ENCODE measurements at places on chromosomes 13 and 19.

DNA sequence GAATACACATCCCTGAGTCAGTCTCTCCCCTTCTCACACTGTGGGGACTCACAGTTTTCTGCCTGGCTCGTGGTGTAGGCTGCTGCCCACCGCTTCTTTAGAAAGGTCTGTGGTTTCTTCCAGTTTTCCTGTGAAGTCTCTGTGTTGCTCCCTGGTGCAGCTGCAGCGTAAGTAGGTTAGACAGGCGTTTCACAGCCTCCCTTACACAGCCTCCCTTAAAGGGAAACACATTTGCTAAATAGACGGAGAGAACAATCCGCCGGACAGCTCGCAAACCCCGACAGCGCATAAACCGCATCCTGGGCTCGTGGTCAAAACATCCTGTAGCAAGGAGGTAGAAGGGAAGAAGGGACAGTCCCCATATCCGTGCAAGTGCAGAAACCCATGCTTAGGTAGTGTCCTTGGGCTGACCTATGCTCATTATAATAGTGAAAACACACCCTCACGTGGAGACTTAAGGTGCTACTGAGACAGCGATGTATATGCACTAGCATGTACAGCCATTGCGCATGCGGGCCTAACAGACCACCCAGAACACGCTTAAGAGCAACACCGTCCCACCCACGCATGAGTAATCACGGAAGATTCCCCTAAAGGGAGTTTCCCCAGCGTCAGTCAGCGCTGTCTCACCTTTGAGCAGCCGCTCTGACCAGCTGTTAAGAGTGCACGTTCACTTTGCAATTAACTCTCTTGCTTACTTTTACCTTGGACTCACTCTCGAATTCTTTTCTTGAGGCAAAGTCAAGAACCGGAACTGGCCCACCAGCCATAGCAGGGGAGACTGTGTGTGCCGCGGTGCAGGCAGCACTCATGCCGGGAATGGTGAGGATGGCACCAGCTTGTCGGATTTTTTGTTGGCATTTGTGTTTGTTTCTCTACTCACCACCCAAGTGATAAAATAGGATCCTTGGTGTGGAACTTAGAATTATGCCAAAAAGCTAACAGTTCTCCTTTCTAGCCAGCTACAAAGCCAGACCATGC lies 16.6 kb downstream of the SIGLEC8 start:
- H3K27ac ChIP-seq, result no peak overlapping the region
- no peak for DNase-seq
- no peaks in the 10 kb centered on the region for H3K27me3 ChIP-seq
- H3K4me3 ChIP-seq, result no peak overlapping the region

DNA sequence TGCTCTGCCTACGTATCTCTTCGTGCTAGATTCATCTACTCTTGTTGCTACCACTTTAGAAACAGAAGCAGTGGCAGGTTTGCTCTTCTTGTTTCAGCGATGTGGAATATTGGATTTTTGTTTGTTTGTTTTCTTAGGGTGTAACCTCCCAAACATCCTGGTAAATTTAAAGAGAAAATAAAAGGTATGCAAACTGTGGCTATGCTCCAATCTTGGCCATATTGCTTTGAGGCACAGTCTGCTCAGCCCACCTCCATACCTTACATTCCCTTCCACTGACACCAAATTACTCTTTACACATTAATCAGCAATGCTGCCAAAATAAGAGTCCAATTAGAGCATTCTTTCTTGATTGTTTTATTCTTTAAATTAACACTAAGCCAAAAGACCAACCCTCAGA lies 25.2 kb upstream of the UBL3 start:
- no peak overlapping the region for H3K27ac ChIP-seq
- no peaks in the 10 kb centered on the region for H3K27me3 ChIP-seq
- H3K4me1 ChIP-seq, result no peaks in the 10 kb centered on the region

DNA sequence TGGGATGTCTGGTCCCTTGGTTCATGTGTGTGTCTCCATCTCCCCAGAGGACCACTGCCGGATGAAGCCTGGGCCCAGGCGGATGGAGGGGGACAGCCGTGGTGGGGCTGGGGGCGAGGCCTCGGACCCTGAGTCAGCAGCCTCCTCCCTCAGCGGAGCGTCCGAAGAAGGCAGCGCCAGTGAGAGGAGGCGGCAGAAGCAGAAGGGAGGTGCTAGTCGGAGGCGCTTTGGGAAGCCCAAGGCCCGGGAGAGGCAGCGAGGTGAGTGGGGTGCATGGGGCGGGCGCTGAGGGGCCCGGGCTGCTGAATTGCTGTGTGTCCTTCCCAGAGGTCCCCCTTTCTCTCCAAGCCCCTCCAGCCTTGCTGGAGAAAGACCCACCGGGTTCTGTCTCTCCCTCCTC lies 3.2 kb downstream of the CCDC106 start:
- no peaks in the 10 kb centered on the region for H3K27me3 ChIP-seq
- H3K4me1 ChIP-seq, result peaks cover 25% of the 10 kb centered on the region
- DNase-seq, result no peak
- H3K4me3 ChIP-seq, result no peak overlapping the region
- peaks cover 4% of the 10 kb centered on the region for H3K36me3 ChIP-seq
- H3K27ac ChIP-seq, result no peak overlapping the region

- no peak overlapping the region for H3K27ac ChIP-seq
- H3K27me3 ChIP-seq, result no peaks in the 10 kb centered on the region
- H3K4me3 ChIP-seq, result no peak overlapping the region
- no peak for DNase-seq
- no peaks in the 10 kb centered on the region for H3K4me1 ChIP-seq
- no peaks in the 10 kb centered on the region for H3K36me3 ChIP-seq
These were observed 1646.0 kb downstream of the PCDH9 start for GRCh38 chr13:65584126-65584525.
